Foreskin keratinocyte (primary cell): ENCODE measurements at places on chromosomes 3 and 15.

- DNase-seq: no peak
These were observed 501.2 kb upstream of the CNTN3 start for GRCh38 chr3:75115695-75116094.

DNA sequence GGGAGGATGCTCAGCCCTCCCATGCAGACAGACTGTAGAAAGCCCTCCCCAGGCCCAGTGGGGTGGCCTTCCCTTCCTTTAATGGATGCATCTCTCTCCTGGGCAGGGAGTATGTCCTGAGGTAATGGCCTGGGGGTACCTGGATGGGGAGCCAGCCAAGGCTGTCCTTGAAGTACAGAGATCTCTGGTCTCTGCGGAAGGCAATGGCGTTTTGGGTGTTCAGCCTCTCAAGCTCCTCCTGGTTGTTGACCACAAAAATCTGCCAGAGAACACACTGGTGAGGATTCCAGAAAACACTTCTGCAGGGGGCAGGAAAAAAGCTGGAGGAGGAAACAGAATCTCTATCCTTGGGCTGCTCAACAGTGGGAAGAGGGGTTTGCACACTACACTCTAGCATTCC, 28.9 kb downstream of the EAF1 start:
- DNase-seq: no peak

GRCh38 chr15:77499087-77499760, 78.5 kb downstream of the HMG20A start:
- no peak for DNase-seq

DNA sequence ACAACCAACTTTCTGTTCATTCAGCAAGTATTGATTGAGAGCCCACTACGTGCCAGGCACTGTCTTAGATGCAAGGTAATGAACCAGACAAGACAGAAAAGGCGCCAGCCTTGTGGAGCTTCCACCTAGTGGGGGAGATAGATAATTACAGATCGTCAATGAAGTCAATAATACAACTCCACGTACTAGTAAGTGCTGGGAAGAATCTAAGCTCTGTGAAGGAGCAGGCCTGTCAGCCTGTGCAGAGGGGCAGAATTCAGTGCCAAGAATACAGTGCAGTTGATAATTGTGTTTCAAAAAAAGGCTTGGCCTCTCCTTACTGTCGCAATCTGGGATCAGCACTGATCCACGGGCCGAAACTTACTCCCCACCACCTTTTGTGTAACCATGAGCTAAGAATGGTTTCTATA, 186.3 kb downstream of the FEZF2 start:
- no peak for DNase-seq

- no peak for DNase-seq
These were observed 57.5 kb downstream of the SCN11A start for GRCh38 chr3:38994251-38994650.

DNA sequence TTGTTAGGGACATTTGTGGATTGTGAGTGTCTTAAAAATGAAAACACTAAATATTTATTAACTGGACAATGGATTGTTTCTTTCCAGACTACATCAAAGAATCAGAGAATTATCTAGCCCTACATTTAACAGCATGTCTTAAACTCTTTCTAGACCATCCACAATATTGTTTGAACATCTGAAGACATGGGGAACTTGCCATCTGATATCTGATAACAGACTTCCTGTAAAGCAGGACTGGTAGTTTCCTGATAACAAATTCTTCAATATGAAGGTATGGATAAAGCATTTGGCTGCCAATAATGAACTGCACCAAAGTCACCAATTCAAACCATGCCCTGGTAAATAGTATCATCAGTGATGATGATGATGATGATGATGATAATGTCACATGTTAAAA, 26.2 kb upstream of the HACD2 start:
- DNase-seq: no peak

DNA sequence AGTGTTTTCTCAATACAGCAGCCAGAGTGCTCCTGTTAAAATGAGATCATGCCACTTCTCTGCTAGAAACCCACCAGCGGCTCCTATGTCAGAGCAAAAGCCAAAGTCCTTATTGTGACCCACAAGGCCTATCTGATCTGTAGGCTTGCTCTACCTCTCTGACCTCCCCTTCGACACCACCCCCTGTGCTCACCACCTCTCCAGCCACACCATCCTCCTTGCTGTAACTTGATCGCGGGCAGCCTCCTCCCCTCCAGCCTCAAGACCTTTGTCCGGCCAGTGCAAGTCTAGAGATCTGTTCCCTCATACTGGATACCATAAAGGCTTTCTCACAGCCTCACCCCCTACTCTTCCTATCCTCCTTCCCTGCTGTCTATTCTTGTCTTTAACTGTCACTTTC, 1.9 kb upstream of the IGDCC4 start:
- no peak for DNase-seq

GRCh38 chr3:125582707-125583106, 12.6 kb downstream of the OSBPL11 start:
- DNase-seq: no peak

DNA sequence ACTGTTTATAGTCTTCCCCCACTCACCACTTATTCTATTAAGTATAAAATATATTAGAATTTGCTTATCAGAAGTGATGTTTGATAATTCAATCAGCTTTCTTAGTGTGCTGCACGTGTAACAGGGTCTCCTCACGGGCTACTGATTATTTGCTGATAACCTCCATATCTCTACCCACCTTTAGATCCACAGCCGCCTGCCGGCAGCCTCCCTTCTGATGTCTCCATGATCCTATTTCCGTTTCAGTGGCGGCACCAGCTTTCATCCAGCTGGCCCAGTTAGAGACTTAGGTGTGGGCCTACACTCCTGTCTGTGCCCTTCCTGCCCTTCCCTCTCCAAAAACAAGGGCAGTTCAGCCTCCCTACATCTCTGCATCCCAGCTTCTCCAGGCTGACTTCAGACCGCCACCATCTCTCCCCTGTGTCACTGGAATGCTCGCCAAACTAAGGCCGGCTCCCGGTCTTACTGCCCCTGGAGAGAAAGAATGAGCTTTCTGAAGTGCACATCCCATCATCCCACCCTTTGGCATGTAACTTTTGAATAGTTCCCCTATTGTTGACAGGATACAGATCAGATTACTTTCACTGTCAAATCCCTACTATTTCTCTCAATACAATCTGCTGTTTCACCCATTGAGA, 76.6 kb upstream of the PRTG start:
- no peak for DNase-seq

DNA sequence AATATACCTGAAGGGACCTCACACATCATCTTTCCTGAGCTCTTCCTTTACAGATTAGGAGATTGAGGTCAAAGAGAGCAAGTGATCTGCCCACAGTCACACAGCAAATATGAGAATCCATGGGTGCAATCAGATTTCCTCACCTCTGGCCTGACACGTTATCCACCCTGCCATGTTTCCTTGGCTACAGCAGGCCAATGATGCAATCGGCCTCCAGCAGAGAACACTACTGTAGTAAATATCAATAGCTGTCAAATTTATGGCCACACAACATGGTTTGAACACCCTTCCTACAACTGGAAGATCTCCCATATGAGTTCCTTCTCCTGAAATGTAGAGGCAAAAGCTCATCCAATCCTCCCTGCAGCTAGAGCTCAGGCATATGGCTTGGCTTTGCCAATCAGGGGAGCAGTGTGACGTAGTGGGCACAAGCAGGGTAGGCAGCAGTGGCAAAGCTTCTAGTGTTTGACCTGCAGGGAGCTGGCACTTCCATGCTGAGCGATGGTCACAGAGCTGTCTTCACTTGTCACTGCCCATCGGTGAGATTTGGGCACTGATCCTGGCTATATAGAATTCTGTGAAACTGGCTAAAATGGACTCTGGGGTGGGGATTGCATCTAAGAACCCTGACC, 271.3 kb downstream of the TJP1 start:
- DNase-seq: no peak

- DNase-seq: peak; percentile 91
These were observed 35.6 kb upstream of the LIPC start for GRCh38 chr15:58396181-58396580.

DNA sequence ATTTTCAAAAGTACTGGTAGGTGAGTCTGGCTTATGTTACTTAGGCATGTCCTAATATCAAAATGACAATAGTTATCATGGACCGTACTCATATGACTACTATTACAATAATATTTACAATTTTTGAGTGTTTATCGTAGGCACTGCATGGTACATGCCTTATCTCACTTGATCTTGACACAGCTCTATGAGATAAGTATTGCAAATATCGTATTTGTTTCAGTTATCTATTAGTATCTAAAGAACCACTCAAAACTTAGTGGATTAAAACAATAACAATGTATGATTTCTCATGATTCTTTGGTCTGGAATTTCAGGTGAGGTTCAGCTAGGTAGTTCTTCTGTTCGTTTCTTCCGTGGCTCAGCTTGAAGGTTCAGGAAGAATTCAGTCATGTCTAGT, 59.7 kb upstream of the XCR1 start:
- no peak for DNase-seq

DNA sequence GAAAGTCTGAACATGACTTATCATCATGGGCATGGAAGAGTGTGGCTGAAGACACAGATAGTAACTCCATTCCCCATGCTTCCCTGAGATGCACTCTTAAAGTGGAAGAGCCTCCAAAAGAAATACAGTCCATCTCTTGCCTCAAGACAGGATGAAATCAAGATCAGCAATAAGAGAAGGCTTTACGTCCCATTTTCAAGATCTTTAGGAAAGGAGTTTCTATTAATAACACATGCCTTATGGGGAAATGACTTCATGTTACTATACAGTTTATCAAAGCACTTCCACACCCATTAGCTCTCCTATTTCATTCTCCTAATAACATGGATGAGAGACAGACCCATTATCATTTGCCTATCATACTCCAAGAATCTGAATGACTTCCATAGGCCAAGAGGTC, 6.1 kb upstream of the KBTBD12 start:
- DNase-seq: no peak

GRCh38 chr15:60009124-60009960, 5.2 kb downstream of the FOXB1 start:
- no peak for DNase-seq
